ENCODE measurements at places on chromosomes 16 and 17.

- no peak for DNase-seq
Observed at GRCh38 chr17:12398441-12399051, 267.1 kb upstream of the MYOCD start.

GRCh38 chr17:5410594-5411272 lies 8.7 kb downstream of the NUP88 start:
- no peak for DNase-seq

DNA sequence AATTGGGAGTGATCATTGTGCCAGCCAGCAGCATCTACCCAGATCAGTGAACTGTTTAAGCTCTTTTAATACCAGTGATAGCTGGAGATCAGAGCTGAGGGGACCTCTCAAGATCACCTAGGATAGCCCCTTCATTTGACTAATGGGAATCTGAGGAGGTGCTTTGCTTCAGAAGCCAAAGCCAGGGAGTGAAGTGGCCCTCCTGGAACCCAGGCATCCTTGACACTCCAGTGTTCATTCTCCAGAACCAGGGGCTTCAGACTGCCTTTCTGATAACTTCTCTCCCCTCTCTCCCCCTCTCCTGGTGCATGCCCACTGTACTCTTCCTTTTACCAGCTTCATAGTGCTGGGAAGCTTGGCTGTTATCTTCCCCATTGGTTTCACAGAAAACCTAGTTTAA lies 48.0 kb upstream of the SLC12A3 start:
- DNase-seq: no peak

GRCh38 chr16:74601126-74601871 lies 5.6 kb downstream of the GLG1 start:
- no peak for DNase-seq

DNA sequence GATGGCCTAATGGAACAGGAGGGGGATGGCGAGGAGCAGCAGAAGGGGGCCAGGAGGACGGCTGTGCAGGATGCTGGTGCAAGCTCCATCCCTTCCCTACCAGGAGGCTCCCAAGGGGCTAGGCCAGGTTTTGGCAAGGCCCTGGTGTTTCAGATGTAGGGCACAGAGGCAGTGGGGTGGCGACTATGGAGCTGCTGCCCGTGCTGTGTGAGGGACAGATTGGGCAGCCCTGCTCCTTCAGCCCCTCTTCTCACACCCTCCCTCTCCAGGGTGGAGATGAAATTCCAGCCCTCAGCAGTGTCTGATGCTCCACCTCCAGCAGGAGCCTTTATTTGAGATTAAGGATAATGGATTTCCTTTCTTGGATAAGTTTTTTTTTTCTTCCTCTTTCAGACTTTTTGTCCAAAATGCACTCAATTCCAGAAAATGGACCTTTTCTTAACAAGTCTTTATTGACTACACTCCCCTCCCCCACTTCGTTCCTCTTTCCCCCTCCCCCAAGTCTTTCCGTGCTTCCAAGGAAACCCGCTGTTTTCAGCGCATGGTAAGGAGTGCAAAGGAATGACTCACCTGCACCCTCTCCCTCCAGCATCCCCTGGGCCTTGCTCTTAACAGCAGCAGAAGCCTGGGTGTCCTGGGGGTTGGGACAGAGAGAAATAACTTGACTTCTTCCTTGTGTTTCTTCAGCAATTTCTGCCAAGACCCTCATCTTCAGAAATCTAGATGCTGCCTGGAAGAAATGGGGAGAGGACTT lies 95.2 kb downstream of the CCDC182 start:
- DNase-seq: no peak

GRCh38 chr17:40699371-40699770 lies 4.2 kb downstream of the KRT24 start:
- no peak for DNase-seq

DNA sequence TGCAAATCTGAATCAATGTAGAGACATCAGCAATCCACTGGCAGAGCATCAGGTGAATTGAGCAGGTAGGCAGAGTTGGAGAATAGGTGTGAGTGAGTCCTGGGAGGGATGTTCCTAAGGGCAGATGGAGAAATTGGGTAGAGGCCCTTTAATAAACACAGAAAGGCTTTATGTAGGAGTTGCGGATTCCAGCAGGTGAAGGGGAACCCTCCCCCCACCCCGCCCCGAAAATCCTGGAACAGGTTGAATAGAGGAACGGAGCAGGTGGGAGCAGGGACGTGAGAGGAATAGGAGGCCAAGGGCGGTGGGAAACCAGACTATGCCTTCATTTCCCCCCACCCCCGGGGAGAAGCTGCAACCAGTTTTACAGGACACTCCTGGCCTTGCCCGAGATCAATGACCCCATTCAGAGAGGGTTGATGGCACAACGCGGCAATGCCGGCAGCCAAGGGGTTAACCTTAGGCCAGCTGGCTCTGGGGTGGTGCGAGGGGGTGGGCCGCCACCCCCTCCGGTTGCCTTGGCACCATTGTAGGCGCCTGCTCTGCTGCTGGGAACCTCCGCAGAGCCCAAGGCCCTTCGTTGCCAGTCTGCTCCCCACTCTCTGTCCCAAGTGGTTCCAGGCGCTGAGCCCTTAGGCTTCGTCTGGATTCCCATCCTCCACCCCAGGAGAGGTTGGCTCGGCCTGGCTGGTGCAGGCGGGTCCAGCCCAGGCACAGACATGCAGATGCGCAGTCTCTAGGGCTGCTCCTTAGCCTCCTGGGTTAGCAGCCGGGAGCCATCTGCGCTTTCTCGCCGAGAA lies 814 bp upstream of the RUNDC3A start:
- DNase-seq: no peak

GRCh38 chr17:73717690-73718089 lies 73.4 kb upstream of the SDK2 start:
- no peak for DNase-seq

DNA sequence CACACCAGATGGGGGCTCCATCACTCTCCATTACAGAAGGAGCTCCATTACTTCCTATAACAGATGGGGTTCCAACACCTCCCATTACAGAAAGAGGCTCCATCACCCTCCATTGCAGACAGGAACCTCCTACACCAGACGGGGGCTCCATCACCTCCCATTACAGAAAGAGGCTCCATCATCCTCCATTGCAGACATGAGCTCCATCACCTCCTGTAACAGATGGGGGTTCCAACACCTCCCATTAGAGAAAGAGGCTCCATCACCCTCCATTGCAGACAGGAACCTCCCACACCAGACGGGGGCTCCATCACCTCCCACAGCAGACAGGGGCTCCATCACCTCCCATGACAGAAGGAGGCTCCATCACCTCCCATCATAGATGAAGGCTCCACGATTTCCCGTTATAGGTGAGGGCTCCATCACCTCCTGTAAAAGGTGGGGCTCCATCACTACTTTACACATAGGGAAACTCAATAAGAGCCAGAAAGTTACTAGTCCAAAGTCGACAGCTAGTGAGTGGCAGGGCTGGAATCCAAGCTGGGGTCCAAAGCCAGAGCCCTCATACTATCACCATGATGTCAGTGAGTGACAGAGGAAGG lies 224.8 kb downstream of the RBFOX3 start:
- no peak for DNase-seq

DNA sequence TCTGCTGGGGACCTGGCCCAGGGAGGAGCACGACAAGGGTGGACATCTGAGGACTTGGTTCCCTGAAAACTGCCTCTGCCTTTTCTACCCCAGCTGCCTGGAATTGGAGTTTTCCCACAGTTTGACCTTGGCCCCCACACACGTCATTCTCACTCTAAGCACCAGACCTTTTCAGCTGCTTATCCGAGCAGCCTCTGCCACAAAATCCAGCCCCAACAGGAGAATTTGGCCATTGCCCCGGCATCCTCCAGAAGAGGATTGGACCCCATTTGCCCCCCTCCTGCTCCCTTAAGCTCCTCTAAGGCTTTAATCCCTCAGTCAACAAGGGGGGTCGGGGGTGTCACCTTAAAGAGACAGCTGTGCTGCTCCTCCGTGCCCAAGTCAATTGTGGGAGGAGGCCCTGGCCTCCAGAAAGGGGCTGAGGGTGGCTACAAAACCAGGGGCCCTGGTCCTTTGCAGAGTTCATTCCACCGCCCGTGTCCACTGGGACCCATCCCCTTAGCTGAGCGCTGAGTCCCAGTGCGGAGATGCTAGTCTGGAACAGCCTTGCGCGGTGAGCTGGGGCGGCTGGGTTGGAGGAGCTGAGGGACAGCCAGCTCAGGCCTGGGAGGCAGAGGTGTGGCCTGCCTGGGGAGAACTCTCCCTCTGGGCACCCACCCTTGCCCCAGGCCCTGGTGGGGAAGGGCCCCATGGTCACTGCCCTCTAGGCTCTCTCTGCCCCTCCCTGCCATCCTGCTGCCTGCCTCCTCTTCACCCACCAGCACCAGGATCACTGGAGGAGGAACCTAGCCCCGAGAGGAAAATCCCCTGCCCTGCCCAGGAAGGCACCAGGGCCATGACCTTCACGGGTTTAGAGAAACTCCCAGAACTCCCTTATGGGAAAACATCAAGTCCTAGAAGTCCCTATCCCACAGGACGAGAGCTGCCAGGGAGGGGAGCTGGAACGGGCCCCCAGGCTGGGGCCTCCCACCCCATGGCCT lies 18.8 kb downstream of the TTYH2 start:
- DNase-seq: no peak

- no peak for DNase-seq
Observed at GRCh38 chr17:40224718-40225550, 5.8 kb downstream of the WIPF2 start.

- DNase-seq: peak; percentile 55
Observed at GRCh38 chr17:79797492-79798298, 818 bp upstream of the CBX8 start.

DNA sequence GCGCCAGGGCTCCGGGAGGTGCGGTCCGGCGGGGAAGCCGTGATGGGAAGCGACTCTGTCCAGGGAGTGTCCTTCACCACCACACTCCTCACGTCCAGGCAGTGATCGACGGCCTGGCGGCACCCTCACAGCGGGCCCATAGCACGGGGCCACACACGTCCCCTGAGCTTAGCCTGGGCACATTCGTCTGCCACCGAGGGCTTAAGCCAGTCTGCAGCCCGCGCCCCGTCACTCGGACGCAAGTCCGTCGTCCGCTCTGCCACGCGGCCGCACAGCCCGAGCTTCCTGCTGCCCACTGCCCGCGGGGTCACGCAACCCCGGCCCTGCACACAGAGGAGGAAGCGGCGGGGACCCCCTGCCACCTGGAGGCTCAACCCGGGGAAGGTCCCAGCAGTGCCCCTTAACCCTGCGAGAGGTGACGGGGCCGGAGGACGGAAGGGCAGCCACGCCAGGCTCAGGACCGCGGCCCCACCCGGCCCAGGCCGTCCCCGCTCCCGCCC lies 3.0 kb upstream of the TBX2 start:
- no peak for DNase-seq

DNA sequence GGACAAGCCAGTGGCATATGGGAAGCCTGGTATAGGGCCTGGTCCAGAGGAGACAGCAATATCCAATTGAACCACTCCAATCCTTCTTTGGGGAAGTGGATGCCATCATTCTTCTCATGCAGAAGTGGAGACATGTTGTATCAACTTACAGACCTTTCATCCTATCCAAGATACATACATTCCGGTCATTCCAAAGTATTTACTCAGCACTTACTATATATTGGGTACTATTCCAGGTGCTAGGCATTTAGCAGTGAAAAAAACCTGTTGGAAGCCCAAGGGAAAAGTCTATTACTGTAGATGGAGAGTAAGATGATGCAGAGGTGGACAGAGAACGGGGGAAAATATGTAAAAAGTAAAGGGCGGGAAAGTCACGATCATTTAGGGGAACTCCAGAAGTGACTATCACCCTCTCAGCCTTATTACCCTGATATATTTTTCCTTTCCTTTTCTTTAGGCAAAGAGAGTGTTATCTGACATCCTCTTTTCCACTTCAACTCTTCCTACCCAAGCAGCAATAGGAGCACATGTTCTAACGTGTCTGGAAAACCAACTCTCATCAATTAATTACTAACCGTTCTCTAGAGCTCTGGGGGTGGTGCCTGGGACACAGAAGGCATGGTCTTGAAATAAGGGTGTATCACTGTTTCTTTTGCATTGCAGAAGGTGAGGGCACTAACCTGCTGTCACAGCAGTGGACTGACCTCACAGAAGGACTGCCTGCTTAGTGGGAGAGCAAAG lies 210.1 kb upstream of the MAF start:
- no peak for DNase-seq

DNA sequence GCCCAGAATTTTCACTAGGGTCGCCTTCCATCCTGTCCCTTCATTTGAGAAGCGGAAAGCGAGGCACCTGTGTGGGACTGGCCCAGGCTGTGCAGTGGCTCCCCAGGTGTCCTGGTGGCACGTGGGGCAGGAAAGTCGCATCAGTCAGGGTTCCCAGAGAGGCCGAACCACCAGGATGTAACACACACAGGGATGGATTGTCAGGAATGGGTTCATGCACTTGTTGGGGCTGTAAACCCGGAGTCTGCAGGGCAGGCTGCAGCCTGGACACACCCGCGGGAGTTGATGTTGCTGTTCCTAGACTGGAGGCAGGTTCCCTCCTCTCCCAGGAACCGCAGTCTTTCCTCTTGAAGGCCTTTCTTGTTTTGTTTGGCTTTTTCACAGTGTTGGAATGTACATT lies 30.7 kb upstream of the RPTOR start:
- no peak for DNase-seq

- DNase-seq: no peak
Observed at GRCh38 chr16:84237994-84238750, 1.6 kb downstream of the KCNG4 start.

DNA sequence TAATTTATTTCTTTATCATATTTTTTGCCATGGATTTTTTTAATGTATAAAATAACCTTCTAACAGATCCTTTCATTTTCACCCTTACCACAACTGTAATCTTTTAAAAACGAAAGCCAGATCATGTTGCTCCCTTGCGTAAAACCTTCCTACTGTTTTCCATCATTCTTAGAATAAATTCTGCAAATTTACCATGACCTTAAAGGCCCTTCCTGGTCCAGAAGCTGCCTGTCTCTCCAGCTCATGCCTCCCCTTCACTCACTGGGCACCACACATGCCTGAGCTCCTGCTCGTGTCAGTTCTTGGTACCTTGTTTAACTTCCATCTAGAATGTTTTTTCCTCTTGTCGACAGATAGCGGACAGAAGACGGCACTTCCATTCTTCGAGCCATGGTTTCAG lies 245.0 kb upstream of the CDH5 start:
- no peak for DNase-seq

GRCh38 chr16:67936880-67937605 lies 393 bp upstream of the PSMB10 start:
- peak; percentile 97 for DNase-seq

GRCh38 chr16:68365167-68365817 lies 54.5 kb downstream of the PRMT7 start:
- DNase-seq: no peak
